ENCODE measurements at places on chromosomes 3 and 15.

- no peak for DNase-seq
Observed at GRCh38 chr15:68034081-68034480, 20.0 kb upstream of the PIAS1 start.

- no peak for DNase-seq
Observed at GRCh38 chr15:39132070-39132469, 448.8 kb upstream of the THBS1 start.

- DNase-seq: no peak
Observed at GRCh38 chr15:25797511-25797935, 65.6 kb downstream of the ATP10A start.

DNA sequence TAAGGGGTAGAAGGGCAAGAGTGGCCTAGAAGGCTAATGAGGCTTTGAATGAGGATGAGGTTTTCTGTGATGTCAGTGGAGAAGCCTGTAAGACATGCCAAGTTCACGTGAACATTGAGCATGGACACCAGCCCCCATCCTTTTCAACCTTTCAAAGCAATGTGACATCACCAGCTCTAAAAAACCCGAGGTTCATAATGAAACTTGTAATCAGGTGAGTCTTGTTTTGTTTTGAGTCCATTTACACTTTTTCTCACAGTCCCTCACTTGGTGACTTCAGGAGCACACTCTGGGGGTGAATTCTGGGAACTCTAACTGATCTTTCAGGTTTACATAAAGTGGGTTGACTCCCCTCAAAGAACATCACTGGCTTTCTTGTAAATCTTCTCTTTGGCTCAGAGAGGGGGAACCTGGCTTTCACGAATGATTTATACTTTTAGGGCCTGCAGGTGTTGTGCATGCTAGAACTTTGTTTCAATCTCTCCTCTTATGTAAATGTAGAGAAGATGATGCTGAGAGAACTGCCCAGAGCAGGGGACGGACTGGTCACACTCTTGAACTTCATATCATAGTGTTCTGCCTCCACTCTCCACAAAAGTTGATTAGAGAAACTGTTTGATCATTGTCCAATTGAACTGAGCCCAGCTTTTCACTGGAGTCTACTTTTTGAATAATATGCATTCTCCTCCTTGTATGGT is 224.7 kb upstream of the SATB1 start:
- DNase-seq: no peak

DNA sequence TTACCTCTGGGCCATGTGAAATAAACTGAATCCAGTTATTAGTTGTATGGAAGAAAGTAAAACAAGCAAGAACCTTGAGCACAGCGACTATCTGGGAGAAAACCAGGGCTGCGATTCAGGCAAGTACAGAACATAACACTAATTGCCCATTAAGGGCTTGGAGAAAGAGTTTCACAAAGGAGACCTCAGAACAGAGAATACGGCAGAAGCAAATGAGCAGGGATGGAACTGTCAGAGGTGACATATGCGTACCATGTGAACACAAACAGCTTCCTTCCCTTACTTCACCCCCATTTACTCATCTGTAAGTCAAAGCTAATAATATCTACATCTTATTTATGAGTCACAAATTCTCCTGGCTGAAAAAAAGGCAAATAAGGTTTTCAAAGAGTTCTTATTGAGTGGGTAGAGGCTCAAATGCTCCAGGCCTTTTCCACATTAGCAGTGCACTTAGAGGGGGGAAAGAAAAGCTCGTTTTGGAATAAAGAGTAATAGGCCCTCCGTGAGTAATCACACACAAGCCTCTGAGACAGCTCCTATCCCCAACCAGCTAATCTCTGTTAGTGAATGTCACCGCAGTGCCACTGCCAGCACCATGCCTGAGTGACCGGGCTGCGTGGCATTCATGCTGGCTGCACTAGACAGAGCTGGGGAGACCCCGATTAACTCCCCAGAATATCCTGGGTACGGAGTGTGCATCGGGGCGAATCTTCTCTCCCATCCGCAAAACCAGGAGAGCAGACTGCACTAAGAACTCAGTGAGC is 2.6 kb downstream of the PCSK6 start:
- DNase-seq: no peak

- DNase-seq: no peak
Observed at GRCh38 chr3:192091831-192092230, 630.9 kb downstream of the PYDC2 start.

DNA sequence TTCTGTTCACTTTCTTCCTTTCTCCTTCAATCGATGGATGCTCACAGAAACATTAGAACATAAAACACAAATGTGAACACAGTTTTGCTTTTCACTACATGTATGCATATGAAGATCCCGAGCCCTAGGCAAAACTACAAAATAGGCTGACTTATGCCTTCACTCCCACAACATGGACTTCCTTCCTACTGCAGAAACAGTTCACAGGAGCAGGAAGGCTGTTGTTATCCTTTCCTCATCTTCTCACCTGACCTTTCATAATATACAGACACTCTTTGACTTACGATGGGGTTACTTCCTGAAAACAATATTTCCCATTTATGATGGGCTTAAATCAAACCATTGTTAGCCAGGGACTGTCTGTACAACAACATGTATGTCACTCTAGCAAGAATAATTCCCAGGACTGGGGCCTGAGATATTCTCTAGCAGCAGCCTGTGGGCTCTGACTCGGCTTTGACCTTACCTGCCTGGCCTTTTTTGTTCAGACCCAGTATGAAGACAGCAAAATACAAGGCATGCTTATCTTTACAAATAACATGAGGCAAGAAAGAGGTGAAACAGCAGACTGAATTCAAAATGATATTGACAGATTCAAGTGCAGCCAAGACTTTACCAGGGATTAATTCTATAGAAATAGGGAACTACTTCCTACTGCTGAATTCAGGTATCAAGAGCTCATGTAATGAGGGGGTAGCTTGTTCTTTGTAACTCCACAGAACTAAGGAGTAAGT is 51.8 kb upstream of the PLXND1 start:
- no peak for DNase-seq

DNA sequence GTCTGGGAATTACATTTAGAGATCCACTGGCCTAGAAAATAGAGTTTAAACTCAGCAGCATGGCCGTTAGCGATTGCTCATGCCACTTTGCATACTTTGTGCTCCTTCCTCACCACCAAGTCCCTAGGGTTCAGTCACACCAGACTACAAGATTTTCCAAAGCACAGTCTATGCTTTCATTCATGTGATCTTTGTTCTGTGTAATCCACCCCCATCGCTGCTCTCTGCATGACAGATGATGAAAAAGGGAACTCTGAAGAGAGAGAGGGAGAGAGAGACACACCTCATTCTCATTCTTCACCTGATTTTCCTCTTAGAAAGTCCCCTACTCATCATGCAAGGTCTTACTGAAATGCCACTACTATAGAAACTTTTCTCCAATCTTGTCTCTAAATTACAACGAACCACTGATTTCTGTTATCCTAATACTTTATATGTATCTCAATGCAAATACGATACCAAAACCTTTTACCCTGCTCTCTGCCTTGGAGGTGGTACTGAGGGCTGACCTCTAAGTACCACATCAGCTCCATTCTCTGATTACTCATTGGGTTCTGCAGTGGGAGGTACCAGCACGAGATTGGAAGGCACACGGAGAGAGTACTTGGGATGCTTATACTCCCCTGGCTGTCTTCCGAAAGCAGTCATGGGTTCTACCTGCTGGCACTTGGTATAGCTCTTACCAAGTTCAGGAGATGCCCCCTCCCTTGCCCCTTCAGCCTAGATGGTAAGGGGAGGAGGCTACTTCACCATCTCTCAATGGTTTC is 1.1 kb upstream of the PARP15 start:
- DNase-seq: no peak

GRCh38 chr15:60172143-60172542 is 168.0 kb downstream of the FOXB1 start:
- no peak for DNase-seq

- DNase-seq: no peak
Observed at GRCh38 chr3:30642849-30643361, 36.5 kb downstream of the TGFBR2 start.

GRCh38 chr15:66701422-66702034 is 508 bp upstream of the SMAD6 start:
- DNase-seq: no peak

DNA sequence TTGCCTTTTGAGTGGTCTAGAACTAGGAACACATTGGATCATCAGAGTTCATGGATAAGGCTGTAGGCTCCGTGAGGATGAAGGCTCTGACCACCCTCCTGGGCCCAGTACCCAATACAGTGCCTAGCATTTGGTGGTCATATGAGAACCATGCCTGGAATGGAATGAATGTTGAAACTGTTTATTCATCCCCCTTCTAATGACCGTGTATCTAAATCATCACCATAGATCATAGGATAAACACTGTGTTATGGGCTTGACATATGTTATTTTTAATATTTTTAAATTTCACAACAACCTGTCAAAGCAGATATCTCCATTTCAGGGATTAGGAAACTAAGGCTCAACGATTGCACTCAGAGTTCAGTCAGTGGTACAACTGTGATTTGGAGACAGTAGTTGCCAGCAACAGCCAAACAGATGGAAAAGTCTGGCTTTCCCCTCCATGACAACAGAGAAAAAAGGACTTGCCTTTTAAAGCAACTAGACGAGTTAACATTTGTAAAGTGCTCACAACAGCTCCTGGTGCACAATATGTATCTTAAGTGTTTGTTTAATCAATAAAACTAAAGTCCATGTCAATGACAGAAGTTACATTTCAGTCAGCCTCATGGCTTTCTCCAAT is 89.6 kb downstream of the TMEM266 start:
- no peak for DNase-seq

GRCh38 chr3:63228087-63228486 is 50.0 kb upstream of the SYNPR start:
- DNase-seq: no peak

DNA sequence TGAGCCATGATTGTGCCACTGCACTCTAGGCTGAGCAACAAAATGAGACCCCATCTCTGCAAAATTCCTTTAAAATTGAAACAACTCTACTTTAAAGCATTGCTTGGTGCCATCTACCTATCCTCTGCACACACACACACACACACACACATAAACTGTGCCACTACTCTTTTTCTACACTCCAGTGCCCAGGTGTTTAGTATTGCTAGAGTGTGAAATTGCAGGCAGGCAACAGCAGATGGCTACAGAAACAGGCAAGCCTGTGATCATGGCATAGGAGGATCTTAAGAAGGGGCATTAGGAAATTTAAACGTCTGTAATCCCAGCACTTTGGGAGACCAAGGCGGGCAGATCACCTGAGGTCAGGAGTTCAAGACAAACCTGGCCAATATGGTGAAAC is 39.0 kb downstream of the SIDT1 start:
- no peak for DNase-seq

- DNase-seq: no peak
Observed at GRCh38 chr15:40984964-40985363, 31.7 kb downstream of the CHAC1 start.

DNA sequence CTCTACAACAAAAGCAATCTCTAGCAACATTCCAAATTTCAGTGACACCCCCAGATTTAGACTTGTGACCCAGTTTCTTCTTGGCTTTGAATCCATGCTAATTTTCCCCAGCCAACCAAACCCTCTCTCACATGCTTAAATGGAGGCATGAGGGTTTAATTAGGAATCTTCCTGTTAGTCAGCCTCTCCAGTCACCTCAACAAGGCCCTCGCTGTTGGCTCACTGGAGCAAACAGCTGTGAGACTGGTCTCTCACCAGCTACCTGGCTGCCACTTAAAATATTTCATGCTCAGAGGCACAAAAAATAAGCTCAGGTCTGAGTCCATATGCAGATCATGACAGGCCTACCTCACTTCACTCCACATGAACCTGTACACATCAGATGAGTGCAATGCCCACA is 630.4 kb upstream of the ADAMTS9 start:
- DNase-seq: no peak

GRCh38 chr3:55579496-55579895 is 92.4 kb upstream of the WNT5A start:
- no peak for DNase-seq

GRCh38 chr3:31710123-31710803 is 177.5 kb downstream of the STT3B start:
- no peak for DNase-seq

GRCh38 chr3:26997226-26997625 is 372.0 kb downstream of the NEK10 start:
- DNase-seq: no peak

GRCh38 chr3:38601956-38602550 is 47.4 kb downstream of the SCN5A start:
- no peak for DNase-seq

DNA sequence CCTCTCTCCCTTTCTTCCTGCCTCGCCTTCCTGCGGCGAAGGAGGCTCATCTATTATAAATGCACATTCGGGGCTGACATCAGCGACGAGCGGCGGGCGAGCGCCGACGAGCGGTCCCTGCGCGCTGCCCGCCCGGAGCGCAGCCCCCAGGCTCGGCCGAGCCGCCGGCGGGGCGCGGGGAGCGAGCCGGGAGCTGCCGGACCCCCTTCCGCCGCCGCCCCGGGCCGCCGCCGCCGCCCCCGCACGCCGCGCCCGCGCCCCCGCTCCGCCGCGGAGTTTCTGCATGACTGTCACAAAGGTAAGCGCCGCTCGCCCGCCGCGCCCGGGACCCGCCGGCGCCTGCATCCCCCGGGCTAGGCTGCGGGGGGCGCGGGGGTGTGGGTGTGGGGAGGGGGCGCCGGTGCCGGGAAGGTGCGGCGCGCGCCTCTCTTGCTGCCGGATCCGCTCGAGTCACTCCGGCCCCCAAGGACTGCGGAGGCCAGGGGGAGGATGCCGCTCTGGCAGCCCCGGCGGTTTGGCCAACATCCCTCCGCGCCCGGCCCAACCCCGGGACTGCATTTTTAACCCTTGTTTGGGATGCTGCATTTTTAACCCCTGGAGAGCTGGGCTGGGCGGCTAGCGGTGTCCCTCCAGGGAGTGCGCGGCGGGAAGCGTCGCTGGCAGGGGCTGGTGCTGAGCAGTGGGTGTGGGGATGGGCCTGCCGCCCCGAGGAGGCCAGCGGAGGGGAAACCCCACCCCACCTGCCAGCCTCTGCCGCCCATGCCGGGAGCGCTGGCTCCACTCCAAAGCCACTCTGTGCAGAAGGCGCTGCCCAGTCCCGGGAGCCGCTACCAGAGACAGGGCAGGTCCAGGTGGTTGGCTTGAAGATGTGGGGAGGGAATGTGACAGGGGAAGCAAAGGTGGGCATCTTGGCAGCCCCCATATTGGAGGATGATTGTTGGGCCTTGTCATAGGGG is at the start of gene CORO2B:
TSS of gene CORO2B (plus strand) at position 14 of the 956 bp plus-strand sequence. CDS start at position 284, 270 bp downstream.
- DNase-seq: no peak

DNA sequence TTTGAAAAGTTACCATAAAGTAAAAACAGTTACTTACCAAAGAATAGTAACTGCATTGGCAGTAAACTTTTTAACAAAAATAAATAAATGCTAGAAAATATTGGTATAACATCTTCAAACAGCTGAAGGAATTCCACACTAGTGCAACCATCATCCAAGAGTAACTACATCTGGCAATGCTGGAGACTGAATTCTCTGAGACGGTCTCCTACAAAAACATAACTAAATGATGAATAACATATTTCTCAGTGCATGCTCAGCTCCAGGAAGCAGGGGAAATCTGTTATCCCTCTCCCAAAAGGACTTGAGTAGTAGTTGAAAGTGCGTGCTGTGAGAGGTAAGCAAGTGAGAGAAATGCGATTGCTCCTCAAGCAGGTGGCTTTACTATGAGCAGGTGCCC is 526.8 kb upstream of the CCDC54 start:
- no peak for DNase-seq

- no peak for DNase-seq
Observed at GRCh38 chr15:61128343-61128742, 100.8 kb downstream of the RORA start.
